ENCODE measurements at places on chromosomes 4 and X.

DNA sequence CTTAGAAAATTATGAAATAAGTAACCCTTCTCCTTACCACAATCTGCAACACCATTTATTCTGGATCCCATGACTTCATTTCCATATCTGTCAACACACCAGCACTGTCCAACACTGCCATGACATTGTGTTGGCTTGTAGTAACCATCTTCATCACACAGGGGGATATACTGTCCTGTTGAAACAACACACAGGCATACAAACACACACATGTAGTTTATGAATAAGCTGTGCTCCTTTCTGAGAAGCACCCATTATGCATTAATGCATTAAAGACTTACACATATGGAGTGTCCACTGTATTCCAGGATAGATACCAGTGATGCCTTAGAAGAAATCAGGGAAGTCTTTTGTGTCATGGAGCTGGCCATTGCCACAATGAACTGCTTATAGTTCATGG is 496.9 kb downstream of the SPOCK3 start:
- DNase-seq = no peak

DNA sequence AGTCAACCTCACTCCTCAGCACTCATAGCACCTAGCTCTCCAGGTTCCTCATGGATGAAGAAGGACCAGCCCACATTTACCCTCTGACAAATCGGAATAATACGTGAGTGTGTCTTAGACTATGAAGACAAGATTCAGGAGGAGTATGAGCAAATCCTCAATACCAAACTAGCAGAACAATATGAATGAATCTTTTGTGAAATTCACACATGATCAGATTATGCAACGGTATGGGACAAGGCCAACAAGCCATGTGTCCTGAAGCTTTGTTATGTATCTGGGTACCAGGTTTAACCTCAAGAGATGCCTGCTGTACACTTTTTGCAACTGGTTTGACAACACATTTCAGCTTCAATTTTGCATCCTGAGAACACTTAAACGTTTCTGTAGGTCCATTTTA is 300.1 kb downstream of the OPHN1 start:
- no peak for DNase-seq

DNA sequence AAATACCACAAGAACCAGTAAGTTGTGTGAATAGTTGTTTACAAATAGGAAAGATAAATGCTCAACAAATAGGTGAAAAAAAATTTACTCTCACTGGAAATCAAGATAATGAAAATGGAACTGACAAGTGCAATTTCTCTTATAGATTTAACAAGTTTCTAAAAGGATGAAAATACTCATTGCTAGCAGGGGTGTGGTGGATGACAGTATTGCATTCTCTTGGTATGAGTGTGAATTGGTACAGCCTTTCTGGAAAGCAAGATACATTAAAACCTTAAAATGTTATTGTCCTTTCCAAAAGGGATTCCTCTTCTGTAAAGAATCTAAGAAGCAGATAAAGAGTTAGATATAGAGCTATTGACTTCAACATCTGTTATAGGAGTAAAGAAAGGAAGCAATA is 240.0 kb upstream of the RPS6KA3 start:
- DNase-seq = no peak

DNA sequence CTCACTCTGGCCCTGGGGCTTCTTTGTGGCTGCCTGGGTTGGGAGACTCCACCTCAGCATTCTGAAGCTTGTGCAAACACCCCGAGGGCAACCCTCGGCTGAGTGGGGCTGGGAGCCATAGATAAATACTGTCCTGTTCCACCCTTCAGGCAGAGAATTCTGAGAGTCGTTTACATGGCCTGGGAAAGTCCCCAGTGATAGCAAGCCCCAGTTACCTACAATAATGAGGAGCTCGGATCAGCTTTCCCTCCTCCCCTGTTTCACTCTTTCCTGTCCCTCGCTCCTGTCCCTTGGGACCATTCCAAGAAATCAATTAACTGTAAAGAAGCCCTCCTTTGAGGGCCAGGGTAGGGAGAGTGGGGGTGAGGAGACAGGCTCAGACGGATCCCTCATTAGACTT is 31.6 kb upstream of the DDX3X start:
- DNase-seq = no peak

- no peak for DNase-seq
Observed at GRCh38 chr4:146032234-146032860, 93.7 kb upstream of the ZNF827 start.

DNA sequence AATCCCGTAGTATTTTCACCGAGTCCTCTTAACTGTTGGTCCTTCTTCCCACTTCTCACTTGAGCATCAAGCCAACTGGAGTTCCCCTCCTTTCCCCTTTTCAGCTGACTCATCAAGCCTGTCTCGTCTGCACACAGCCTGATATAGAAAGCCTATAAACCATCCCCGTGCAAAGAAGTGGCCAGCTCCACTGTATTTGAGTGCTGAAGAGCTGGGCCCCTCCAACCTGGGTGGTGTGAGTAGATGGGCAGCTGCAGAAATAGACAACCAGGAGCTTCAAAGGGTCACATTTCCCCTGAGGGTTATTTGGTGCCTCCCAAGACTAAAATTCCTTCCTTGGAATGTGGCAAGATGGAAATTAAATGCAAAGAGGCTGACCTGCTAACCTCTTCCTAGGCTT is 199.7 kb downstream of the HS6ST2 start:
- no peak for DNase-seq

- DNase-seq = no peak
Observed at GRCh38 chr4:155688211-155688610, 21.6 kb downstream of the GUCY1A1 start.

GRCh38 chr4:72899214-72899613 is 170.3 kb downstream of the COX18 start:
- DNase-seq = no peak

- no peak for DNase-seq
Observed at GRCh38 chr4:6926081-6926480, 16.5 kb downstream of the TBC1D14 start.

GRCh38 chrX:3807906-3808305 is 94.5 kb upstream of the PRKX start:
- DNase-seq = no peak

DNA sequence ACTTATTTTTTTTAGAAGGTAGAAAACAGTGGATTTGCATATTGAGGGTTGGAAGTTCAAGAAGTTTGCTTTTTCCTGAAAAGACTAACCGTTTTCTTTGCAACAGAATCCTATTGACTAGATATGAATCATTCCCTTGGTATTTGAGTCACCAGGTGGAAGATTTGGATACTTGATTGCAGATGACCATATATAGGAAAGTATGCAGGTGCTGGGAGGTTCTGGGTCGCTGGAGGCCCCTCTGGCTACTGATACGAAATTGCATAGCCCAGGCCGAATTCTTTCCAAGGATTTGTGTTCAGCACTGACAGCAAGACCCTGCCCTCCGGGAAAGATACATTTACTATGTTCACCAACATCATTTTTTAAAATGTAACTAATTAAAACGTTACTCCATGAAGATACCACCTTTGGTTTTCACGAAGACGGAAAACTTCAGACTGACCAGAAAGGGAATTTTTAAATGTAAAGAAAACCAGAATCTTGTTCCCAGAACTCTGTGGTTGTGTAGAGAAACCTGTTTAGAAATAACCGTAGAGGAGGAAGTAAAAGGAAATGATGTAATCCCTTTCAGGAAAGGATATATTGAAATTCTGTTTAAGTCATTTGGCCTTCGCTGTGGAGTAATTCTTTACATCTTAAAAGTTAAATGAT is 946 bp downstream of the ANXA3 start:
- DNase-seq = no peak

DNA sequence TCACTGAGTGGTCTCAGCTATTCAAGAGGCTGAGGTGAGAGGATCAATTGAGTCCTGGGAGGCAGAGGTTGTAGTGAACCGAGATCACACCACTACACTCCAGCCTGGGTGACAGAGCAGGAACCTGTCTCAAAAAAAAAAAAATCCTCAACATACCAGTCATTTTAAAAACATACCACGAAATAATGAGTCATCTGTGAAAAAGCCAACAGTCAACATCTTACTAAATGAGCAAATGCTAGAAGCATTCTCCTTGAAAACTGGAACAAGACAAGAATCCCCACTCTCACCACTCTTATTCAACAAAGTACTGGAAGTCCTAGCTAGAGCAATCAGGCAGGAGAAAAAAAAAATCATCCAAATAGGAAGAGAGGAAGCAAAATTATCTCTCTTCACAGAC is 104.0 kb upstream of the ARHGEF9 start:
- no peak for DNase-seq

DNA sequence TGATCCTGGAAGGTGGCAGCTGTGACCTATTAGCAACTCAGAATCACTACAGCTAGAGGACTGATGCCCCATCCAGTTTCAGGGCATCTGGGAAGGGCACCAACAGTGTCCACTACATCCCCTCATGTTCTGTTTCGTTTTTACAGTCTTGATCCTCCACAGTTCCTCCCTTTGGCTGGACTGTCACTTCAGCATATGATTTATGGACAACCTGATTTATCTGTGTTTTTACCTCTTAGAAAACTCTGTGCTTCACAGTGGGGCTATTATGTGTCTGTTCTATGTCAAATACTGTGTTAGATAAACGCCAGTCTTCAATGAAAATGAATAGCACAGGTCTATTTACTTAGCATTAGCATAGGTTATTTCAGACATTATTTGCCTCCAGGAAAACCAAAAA is 63.1 kb upstream of the GRPR start:
- no peak for DNase-seq

DNA sequence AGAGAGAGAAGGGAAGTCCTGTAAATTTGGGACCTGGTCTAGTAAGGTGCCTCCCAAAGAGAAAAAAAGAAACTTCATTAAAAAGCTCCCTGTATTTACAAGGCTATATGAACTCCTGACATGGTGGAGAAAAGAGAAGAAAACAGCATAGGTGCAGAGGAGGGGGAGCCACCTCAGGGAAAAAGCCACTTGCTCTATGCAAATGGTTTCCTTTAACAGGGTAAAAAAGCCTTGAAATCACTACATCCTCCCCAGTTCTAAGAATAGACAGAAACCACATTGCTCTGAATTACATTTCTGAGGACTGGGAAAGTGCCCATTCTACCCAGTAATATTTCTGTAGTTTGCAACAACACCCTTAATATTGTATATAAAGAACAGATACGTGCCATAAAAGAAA is 165.5 kb downstream of the KLF8 start:
- peak; percentile 49 for DNase-seq

GRCh38 chr4:38949411-38950051 is 81.9 kb downstream of the FAM114A1 start:
- peak; percentile 76 for DNase-seq

GRCh38 chr4:17817027-17817426 is 6.2 kb downstream of the NCAPG start:
- DNase-seq = no peak

DNA sequence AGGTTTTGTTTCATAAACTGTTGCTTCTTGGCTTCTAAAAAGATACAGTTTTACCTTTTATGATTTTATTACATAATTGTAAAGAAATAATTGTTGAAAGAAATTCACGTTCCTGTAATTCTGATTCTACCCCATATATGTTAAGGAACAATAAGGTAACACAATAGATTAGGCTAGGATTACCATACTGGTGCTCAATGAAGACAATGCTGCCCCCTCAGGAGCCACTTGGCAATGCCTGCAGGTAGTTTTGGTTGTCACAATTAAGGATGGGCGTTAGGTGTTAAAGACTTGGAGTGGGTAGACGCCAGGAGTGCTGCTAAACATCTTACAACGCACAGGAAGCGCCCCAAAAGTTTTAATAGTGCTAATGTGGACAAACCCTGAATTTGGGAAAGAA is 133.2 kb downstream of the NLGN4X start:
- DNase-seq = no peak

- no peak for DNase-seq
Observed at GRCh38 chrX:140701480-140701879, 8.1 kb upstream of the LINC00632 start.

GRCh38 chrX:126272795-126273497 is 106.9 kb upstream of the DCAF12L2 start:
- no peak for DNase-seq

- DNase-seq = no peak
Observed at GRCh38 chr4:99722725-99723124, 65.1 kb upstream of the C4orf54 start.

DNA sequence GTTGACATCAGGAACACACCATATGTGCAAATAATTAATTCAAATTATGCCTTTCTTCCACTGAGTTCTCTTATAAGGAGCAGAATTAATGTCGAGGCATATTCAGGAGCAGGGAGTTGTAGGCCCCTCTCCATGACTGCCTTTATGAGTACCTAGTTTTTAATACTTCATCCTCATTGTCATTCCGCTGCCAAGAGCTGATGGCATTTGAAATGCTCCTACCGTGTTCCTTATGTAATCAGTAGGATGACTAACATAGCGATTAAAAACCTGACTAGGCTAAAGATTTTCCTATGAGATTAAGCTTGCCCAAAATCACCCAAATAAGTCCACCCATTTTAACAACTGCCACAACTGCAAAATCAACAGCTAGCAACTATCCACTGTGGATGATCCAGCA is 220.6 kb downstream of the DHX15 start:
- no peak for DNase-seq

- peak; percentile 53 for DNase-seq
Observed at GRCh38 chr4:4269331-4269731, 20.6 kb downstream of the LYAR start.

DNA sequence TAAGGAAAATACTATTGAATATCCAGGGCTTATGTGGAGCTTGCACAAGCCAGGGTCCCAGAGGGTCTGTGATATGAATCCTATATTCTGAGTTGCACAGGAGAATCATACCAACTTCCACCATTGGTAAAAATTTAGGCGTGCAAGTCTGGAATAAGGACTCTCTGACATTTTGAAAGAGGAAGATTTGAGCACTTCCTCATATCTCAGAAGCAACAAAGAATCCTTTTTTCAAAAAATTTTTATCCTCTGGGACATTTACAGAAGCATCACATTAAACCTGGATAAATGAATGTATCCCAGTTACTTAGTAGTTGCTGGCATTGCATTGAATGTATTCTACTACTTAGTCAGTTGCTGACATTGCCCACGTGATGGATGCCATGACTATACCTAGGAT is 24.2 kb upstream of the CAMK2D start:
- DNase-seq = no peak

DNA sequence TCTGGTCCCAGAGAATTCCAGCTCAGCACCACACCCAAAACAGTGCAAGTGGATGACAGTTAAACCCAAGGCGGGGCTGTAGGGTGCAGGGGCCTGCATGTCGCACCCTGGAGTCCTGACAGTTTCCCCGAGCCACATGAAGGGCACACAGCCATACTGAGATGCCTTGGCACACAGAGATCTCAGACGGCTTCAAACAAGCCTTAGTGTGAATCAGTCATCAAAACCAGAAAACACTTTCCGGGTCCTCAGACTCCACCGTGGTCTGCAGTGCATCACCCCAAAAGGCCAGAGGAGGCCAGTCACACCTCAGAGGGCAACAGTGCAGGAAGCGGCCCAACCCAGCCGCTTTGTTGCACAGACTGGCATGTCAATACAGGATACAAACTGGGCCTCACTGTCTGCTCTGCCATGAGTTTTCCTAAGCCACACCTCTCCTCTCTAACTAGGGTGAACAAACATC is 64.6 kb upstream of the ENPP6 start:
- DNase-seq = peak; percentile 79

- no peak for DNase-seq
Observed at GRCh38 chr4:145697332-145697731, 17.4 kb downstream of the C4orf51 start.
